ENCODE measurements at places on chromosomes 12 and 14.

- no peak for DNase-seq
These were observed 277.9 kb downstream of the CCER1 start for GRCh38 chr12:90677055-90677454.

DNA sequence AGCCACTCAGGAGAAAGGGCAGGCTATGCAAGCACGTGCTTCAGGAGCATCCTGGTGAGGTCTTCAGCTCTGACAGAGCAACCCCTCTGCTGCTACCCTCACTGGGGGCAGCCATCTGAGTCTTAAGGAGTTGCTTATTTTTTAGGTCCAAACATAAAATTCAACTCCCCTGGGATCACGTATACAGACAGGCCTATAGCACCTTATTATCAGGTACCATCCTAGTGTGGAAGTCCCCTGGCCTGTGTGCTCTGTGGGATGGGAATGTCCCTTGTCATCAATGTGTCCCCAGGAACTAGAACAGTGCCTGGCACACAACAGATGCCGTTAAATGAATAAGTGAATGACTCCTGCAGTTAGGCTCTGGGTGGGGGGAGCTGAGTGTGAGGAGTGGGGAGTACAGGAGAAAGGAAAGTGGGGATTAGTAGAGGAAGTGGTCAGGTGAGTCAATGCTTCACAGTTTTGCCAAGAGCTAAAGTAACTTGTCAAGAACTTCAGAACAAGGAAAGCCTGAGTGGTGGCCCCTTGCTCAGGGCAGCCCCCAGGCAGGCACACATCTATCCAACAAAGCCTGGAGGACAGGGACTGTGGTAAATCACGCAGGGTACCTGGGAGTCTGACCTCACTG, 33.5 kb downstream of the DAD1 start:
- peak; percentile 73 for DNase-seq

GRCh38 chr14:72692696-72693095, 201.2 kb downstream of the DPF3 start:
- no peak for DNase-seq

DNA sequence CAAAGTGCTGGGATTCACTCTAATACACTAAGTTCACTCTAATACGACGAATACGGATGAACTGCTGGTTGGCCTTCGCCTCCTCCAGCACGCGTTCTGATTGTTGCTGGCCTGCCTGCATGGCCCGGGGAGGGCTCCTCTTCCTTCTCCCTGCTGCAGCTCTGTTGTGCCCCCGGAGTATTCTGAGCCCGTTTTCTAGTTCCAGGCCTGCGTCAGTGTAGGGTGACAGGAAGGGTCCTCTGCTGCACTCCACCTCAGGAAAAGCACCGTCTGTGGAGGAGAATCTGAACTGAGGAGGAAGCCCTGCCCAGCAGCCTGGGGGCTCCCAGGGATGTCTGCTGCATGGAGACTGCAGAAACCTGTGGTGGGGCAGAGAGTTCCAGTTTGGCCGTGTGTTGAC, 44.4 kb downstream of the DDX51 start:
- no peak for DNase-seq

DNA sequence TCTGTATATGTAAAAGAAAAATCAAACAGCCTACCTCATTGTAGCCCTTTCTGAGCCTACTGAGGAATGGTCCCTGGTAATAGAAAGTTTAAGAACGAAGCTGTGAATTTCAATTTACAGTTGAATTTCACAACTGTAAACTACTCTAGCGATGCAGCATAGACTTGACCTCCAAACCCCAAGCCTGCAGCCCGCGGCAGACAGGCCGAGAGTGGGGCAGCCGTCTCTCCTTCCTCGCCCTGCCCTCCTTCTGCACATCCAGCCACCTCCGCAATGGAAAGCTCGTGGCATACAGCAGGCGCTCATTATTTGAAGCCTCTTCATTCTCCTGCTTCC, 15.3 kb downstream of the RNASE2 start:
- no peak for DNase-seq

DNA sequence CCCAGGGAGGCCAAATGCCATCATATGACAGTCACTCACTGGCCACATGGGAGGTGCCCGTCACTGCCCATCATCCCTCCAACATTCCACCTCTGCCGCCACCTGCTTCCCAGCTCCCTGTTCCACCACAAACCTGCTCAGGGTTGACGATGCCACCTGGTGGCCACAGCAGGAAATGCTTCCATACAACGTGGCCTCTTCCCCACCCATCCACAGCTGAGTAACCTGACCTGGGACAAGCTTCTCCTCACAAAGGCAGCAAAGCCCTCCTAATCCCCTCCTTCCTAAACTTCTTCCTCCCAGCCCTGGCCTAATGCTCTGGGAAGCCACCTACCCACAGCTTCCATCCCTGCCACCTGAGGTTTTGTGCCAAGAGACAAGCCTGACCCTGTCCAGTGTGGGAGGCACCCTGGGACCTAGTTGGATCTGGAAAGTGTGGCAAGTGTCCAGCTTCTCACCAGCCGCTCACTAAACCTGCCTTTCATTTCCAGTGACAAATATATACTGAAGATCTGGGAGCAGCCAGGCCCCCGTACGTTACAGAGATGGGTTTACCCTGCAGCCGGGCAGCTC, 4.3 kb downstream of the DEGS2 start:
- DNase-seq = no peak

DNA sequence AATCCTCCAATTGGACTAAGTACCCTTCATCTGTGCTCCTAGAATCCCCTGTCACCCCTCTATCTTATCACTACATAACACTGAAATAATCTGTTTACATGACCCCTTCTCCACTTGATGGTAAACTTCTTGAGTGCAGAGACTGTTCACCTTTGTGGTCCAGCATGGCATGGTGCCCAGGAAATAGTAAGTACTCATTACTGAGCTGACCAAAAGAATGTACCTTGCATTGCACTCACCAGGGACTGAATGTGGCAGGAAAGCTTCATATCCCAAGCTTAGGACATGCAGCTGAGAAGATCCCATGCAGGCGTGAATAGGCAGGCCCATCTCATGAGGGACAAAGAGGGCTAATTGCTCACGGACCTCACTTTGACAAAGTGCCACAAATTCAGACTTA, 1.4 kb upstream of the GARIN2 start:
- DNase-seq = no peak

DNA sequence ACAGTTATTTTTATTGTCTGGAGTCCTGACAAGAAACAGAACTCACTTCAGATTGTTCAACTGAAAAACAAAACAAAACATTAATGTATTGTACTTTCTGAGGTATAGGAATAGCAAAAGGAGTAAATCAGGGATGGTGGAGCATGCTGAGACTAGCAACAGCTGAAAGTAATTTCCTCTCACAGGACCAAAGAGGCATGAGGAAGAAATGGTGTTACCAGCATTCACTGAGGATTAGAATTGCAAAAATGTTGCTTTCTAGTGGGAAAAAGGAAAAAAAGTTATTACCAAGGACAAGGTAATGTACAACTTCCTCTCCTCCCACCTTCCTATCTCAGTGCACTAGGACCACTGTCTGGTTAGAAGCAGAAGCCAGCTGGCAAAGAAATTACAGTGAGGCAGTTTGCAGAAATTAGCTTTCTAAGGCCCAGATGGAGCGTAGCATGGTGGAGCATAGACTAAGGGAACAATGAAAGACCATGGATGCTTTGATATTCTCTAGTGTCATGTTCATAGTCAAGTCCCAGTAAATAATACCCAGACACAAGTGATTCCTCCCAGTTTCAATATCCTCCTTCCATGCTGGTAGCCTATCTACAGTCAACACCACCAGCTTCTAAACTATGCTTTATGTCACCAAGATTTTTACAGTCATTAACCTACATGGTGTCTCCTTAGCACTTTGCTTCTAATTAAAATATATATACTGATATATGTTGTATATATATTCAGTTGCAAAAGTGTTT, 133.7 kb upstream of the DCN start:
- no peak for DNase-seq

- no peak for DNase-seq
These were observed 72.8 kb downstream of the SCARB1 start for GRCh38 chr12:124790650-124791400.

DNA sequence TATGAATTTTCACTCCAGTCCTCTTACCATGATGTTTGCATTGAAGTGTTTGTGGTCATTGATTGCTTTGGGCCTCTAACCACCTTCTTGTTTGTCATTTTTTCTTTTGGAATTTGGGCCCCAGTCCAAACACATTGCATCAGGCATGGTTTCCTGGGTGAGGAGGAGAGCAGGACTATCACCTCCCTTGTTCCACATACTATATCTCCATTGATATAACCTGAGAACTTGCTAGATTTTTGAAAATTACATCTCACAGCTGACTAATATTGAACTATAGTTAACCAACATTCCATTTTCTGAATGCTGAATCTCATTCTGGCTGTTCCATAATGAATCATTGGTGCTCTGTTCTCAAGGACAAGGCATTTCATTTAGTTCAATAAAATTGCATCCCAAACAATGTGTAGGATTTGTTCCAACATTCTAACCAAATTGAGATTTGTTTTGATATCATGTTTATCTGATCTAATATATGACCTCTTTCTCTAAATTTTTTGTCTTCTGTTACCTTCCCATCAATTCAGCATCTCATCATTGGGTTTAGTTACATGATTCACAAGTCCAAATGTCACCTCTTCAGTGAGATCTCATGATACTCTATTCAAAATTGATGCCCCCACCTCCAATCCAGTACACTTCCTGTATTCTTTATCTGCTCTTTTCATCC, 329.0 kb downstream of the ZFP36L1 start:
- no peak for DNase-seq

GRCh38 chr12:40168001-40168400, 56.8 kb upstream of the LRRK2 start:
- no peak for DNase-seq

DNA sequence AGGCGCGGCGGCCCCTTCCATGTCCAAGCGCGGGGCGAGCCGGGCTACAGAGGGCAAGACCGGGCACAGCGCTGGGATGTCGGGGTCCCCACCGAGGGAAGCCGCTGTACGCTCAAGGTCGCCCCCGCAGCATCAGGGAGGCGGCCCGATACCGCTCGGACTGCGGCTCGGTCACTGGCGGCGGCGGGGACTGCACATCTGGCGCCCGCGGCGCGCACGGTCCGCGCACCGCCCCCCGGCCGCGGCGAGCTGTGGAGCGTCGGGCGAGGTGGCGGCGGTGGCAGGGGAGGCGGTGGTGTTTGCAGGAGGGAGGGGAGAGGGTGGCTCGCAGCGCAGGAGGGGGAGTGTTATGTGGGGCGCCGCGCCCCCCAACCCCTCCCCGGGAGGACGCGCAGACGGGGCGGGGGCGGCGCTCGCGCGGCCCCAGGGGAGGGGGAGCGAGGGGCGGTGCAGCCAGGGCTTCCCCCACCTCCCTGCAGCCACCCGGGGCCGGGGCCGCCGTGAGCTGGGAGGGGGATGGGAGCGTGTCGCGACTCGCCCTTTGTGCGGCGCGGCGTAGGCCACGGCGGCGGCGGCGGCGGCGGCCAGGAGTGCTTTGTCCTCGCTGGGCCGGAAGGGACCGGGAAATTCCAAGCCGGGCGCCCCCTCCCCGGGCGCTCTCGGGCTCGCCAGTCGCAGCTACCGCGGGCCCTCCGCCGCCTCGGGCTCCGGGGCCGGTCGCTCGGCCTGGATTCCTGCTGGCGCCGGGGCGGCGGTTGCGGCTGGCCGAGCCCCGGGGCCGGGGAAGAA, at the start of gene NUAK1:
NUAK1 (minus strand) TSS at position 322 of the 789 bp plus-strand sequence; CDS start at position 21, 301 bp downstream.
- no peak for DNase-seq
